Fibroblast of skin of right biceps (primary cell): ENCODE measurements at places on chromosomes 11 and 22.
A peak's percentile ranks its signal among the peaks of the same experiment; 100 is the strongest.

GRCh38 chr11:10348650-10349280 is 43.9 kb downstream of the ADM start:
- peak; percentile 78 for DNase-seq

DNA sequence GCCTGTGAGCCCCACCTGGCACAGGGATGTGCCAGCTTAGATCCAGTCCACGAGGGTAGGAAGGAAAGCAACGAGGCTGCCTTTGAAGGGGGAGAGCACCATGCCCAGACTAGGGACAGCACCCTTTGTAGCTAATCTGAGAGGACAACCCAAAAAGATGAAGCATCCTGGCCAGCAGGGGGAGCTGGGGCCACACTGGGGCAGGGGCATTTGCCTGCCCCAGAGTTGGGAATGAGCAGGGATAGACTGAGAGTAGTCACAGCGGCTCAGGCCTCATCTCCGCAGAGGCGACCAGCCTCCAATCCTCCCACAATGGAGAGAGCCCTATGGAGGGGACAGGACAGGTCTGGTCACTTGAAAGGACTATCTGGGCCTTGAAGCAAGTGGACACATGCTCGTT is 16.4 kb downstream of the LMO1 start:
- no peak for DNase-seq

DNA sequence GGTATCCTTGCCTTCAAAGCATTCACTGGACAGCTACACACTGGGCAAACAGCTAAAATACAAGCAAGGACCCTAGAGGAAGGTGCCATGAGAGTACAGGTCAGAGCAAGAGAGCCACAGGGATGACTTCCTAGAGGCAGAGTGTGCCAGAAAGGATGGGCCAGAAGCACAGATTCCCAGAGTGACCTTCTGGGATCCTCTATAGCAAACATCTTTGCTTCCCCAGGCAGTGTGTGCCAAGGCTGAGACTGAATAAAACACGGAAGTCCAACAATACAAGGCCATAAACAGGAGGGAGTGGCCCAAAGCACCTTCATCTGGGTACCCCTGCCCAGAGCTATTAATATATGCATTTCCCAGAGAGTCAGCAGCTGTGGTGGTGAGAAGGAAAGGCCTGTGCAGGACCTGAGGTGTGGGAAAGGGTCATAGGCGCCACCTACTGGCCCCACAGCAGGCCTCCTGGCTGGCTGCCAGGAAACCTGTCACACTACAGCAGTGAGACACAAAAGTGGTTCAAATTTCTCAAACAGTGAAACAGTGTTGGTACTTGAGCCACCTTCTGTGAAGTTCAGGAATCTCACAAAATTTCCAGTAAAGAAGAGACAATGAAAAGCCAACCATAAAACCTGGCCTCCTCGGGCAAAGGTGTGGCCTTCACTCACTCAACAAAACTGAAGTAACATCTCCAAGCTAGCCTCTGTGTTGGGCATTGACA is 20.3 kb downstream of the CLPB start:
- peak; percentile 75 for DNase-seq

DNA sequence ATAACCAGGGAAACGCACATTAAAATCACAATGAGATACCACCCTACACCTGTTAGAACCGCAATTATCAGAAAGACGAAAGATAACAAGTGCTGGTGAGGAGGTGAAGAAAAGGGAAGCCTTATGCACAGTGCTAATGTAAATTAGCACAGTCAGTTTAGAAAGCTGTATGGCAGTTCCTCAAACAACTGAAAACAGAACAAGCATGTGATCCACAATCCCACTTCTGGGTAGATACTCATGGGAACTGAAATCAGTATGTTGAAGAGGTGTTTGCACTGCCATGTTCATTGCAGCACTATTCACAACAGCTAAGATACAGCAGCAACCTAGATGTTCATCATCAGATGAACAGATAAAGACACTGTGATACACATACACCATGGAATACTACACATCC is 75.0 kb upstream of the CCND1 start:
- DNase-seq: no peak

GRCh38 chr22:27750584-27751265 is 50.8 kb downstream of the MN1 start:
- no peak for DNase-seq

- DNase-seq: no peak
Measured at GRCh38 chr11:77072851-77073327, 6.1 kb downstream of the CAPN5 start.

GRCh38 chr11:71301046-71301857 is 48.9 kb upstream of the SHANK2 start:
- DNase-seq: no peak

- DNase-seq: no peak
Measured at GRCh38 chr11:122310766-122311165, 194.8 kb upstream of the BLID start.

DNA sequence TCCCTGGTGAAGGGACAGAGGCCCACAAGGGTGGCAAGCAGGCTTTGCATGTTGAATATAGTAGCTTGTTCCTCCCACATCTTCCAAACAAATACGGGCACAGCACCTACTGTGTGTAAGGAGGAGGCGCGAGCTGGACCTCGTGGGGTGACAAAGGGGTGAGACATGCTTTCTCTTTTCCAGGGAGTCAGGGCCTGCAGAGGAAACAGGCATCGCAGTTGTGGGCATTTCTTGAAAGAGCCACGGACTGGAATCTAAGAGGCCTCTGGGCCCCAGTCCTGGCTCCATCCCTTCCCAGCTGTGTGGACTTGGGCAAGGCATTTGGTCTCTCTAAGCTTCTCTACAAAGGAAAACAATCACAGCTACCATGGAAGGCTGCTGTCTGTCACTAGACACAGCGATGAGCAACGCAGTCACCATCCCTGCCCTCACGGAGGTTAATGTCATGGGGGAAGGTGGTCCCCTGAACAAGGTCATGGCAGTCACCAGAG is 13.0 kb upstream of the CDC42EP1 start:
- no peak for DNase-seq

DNA sequence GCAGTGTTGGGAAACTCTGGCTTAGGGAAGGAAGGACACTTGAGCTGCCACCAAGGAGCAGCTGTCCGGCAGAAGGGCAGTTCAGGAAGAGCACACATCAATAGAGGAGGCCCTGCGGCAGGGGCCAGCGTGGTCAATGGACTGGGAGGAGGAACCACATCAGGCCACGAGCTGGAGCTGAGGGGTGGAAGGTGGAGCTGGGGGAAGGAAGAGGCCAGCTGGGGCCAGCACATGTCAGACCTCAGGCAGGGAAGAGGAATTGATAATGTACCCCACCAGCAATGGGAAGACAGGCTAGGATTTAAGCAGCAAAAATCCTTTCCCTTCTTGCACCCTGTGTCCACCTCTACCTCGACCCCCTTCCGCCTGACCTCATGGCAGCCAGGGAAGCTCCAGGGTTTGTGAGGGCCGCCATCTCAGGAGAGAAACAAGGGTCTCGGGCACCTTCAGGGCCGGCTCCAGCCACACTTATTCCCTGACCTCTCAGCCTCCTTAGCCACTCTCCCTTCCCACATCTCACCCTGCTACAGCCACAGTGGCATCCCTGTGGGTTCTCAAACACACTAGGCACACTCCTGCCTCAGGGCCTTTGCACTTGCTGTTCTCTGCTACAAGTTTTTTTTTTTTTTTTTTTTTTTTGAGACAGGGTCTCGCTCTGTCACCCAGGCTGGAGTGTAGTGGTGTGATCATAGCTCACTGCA is 157.8 kb upstream of the GRK3 start:
- no peak for DNase-seq
